GM12864 (cell line): ENCODE measurements at places on chromosomes 4 and X.

- DNase-seq: no peak
Observed at GRCh38 chr4:85929961-85930665, 429.7 kb downstream of the MAPK10 start.

DNA sequence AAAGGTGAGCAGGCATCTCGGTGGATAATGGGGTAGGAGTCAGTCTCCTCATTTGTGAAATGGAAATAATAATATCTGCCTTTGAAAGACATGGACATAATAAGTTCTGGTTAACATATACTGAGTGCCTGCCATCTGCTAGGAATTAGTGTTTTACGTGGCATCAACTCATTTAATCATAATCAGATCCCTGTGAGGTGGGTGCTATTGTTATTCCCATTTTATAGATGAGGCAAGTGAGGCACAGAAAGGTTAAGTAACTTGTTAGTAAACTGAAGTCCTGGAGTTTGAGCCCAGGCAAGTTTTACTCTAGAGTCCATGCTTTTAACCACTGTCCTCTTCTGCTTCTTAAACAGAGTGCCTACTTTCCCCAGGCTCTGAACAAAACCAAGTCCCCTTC lies 7.5 kb downstream of the CCDC120 start:
- DNase-seq: no peak

DNA sequence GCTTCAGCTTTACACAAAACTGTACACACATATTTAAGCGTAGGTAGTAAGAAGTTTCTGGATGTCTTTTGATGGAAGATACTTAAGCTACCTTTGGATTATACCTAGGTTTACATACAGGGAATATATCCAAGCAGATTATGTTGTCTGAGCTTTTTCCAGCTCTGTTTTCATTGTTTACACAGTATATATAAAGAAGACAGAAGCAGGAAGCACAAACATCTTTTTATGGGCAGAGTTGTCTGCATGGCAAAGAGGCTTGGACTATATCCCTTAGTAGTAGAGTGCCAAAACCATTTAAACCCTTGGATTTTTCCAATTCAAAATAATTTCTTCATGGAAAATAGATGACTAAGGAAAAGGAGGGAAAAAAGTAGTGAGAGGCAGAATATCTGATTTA lies 329.4 kb upstream of the AGA start:
- no peak for DNase-seq

GRCh38 chrX:80576806-80577533 lies 156.7 kb downstream of the TENT5D start:
- no peak for DNase-seq

DNA sequence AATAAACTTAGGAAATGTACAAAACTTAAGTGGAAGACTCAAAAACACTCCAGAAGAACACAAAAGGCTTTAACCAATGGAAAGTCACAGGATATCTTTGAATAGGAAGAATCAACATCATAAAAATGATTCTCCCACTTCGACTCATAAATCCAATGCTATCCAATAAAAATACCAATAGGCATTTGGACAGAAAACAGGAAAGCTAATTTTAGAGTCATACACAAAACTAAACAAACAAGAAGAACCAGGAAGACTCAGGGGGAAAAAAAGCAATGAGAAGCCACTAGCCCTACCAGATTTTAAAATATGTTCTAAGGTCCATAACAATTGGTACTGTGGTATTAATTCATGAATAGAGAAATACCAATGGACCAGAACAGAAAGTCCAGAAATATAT lies 28.2 kb downstream of the SLC9A7 start:
- DNase-seq: no peak

- no peak for DNase-seq
Observed at GRCh38 chrX:23819385-23820234, 36.6 kb downstream of the SAT1 start.

DNA sequence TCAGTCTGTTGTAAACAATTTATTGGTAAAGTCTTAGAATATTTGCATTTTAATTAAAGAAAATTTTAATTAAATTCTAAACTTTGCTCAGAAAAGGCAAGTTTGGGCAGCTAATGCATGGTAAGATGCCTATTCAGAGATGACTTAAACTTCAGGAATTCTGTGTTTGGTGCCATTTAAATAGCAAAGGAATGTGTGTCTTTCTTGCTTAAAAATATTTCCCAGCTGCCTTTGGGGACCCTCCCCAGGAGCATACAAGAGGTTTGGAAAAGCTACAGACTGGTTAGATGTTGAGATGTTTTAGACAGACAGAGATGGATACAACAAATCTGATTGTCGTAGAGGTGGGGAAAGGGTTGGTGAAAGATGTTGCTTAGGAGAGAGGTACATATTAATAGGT lies 36.5 kb downstream of the AFF2 start:
- DNase-seq: no peak

DNA sequence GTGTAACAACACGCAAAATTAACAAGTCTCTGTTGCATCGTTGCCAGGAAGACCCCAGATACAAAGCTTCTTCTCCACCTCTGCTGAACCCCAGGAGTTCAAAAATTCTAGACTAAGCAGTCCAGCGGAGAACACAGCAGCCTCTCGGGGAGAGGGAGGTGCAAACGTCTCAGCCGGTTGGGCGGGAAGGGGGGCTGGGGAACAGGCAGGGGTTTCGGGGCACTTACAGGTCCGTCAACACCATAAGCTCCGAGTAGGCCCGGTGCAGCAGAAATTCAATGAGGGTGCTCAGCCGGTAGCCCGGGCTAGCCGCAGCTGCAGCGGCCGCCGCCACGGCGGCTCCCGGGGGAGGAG lies 394 bp downstream of the MED14 start:
- DNase-seq: no peak

DNA sequence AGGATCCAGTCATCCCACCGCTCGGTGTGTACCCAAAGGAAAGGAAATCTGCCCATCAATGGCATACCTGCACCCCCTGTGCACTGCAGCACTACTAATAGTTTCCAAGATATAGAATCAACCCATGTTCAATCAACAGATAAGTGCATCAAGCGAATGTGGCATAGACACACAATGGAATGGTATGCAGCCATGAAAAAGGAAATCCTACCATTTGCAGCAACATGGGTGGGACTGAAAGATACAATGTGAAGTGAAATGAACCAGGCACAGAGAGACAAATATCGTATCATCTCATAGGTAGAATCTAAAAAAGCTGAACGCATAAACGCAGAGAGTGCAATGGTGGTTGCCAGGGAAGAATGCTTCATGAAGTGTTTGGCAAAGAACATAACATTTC lies 42.5 kb downstream of the DHRSX start:
- DNase-seq: no peak

- DNase-seq: peak; percentile 22
Observed at GRCh38 chr4:108118505-108118904, 50.2 kb downstream of the LEF1 start.

DNA sequence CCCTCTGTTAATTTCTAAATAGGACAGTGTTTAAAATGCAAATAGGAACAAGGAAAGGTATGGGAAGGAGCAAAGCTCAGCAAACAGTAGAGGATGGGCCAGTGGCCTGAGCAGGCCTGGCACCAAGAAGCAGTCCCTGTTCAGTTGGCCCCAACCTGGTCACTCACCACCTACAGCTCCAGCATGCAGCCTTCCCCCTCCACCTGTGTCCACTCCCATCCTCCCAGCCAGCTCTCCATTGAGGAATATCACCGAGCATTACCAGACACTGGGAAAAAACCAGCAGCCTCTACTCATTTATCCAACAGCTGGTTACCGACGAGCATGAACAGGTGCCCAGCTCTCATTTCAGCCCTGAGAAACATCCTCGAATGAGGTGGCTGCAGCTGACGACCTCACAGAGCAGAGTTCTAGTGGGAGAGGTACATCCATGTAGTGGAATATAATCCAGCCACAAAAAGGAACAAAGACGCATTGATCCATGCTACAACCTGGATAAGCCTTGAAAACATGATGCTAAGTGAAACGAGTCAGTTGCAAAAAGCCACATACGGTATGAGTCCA lies 25.6 kb downstream of the CD99L2 start:
- no peak for DNase-seq

DNA sequence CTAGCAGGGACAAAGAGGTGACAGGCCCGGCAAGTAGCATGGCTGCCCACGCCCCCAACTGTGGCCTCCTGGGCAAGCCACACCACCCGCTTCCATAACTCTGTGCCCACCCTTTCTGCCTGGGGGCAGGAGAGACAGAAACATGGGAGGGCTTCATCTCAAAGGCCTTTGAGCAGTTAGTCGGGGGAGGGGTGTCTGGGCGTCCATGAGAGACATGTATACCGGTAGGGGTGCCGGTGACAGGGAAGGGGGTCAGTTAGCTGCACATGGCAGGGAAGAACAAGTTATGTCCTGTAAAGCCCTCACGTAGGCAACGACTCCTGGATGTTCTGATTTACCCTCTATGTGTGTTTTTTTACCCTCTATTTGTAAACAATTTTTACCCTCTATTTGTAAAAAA lies 9.3 kb downstream of the PDZD4 start:
- DNase-seq: no peak

DNA sequence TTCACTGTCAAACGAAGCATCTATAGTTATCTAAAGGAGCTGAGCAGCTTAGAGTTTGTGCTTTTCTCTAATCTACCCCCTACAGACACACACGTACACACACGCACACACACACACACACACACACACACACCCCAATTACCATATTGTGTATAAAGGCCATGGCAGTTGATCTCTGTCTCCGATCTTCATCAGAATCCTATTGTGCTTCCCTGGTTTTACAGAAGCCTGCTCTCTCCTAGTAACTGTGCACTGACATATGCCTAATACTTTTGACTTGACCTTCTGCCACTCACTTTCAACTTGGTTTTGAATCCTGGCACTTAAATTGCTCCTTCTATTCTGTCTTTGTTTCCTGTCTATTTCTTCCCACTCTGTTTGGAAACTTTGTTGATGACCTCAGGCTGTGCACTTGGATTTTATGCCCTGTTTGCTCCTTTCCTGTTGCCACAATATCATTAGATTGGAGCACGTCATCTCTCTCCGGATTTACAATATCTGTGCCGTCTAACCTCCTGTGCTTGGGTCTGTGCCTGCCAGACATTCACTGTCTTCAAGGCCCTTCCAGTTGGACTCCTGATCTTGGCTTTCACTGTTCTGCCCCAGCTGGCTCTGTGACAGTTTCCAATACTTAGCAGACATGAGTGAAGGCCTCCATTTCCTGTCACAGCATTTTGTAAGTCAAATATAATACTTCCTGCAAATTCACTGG lies 928.1 kb downstream of the FAT4 start:
- DNase-seq: no peak

DNA sequence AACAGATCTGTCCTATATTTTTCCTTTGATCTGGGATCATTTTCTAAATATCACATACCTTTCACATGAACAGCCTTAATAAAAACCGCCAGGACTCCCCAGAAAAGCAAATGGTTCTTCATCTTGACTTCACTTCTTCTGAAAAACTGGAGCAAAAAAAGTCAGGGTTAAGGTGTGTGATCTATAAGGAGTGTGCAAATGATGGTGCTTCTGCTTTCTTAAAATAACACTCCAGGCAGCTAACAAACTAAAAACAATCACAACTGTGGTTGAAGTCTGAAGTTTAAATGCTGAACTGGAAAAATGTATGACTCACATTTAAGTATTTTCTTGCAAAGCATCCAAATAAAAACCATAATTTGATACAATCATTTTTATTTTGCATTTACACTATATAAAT lies at the start of gene JCHAIN:
TSS of gene JCHAIN (minus strand) at position 140 of the 400 bp plus-strand sequence. CDS start at position 122, 18 bp downstream.
- DNase-seq: no peak

DNA sequence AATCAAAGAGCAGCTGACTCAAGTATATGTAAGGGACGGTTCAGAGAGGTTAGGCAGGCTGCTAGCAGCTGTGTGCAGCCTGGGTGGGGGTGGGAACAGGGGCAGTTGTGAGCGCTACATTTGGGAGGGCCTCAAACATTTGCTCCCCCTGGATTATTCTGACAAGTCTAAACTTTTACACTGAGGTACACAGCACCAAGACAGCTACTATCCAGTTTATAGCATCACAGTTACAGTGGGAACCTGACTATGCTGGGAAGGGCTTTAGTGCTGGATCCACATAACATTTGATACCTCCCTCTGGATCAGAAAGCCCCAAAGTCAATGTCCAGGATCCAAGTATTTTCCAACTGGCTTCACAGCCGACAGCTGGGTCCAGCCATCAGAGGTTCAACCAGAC lies 55.8 kb upstream of the GIMD1 start:
- no peak for DNase-seq

- DNase-seq: no peak
Observed at GRCh38 chr4:53633608-53634007, 42.3 kb upstream of the LNX1 start.

DNA sequence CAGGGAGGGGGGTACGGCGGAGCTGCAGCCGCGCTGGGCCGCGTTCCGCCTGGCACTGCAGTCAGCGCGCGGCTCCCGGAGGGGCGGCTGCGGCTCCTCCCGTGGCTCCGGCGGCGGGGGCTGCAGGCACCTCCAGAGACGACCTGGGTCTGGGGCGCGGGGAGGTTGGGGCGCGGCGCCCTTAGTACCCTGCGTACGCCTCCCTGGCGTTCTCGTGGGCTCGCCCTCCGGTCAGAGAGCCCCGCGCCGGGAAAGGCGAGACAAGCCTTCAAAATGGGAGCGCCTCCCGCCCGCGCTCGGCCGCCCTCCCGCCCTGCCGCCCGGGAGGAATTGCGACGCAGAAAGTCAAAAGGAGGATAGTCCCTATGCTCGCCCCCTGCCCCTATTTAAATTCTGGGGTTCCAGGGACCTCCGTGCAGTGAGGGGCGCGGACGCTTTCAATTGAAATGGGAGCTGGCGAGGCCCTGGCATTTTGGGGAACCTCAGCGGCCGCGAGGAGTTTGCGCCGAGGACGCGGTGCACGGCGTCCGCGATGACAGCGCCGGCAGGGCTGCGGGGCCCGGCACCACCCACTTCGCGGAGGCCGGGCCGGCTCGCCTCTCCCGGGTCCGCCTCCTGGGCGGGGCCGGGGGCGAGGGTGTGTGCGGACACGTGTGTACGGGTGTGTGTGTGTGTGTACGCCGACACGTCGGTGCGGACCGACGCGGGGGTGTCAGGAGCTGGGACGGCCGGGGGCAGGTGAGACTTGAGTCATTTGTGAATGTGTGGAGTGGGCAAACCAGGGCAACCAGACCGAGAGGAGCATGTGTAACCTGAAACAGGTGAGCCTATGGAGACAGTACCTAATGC lies 544 bp downstream of the HERC3 start:
- peak; percentile 31 for DNase-seq

- DNase-seq: no peak
Observed at GRCh38 chr4:151166636-151167035, 67.2 kb downstream of the RPS3A start.

DNA sequence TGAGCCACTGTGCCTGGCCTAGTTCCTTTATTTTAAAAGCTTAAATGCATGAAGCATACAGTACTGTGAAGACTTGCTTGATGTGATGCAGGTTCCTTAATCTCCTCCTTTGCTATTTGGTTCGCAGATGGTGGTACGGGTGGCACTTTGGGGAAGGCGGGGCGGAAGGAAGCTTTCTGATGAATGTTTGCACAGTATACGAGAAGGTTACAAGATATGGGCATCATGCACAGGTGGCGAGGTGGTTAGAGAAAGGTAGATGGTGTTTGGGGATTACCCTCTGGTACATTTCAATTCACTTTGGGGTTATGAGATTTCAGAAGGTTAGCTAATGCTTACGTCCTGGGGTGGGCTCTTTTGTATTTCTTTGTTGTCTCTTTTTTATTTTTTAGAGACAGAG lies 17.2 kb downstream of the RHOH start:
- no peak for DNase-seq

GRCh38 chr4:98623126-98623802 lies 35.1 kb downstream of the TSPAN5 start:
- no peak for DNase-seq
